ENCODE measurements at places on chromosomes 16 and 17.

DNA sequence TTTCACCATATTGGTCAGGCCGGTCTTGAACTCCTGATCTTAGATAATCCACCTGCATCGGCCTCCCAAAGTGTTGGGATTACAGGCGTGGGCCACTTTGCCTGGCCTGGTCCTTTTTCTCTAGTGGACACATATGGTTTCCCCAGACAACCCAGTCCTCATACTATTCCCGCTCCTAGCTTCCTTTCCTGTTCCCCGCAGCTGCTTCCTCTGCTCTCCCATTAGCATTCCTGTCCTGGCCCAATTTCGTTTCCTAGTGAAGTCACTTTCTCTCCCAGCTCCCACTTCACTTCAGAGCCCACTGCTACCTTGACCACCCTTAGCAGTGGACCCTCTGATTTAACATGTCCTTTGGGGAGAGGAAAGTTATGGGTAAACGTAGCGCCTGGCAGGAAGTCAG is 11.3 kb downstream of the KATNIP start:
- DNase-seq, result no peak

- no peak for DNase-seq
Observed at GRCh38 chr17:61398721-61399130, 917 bp upstream of the TBX2 start.

DNA sequence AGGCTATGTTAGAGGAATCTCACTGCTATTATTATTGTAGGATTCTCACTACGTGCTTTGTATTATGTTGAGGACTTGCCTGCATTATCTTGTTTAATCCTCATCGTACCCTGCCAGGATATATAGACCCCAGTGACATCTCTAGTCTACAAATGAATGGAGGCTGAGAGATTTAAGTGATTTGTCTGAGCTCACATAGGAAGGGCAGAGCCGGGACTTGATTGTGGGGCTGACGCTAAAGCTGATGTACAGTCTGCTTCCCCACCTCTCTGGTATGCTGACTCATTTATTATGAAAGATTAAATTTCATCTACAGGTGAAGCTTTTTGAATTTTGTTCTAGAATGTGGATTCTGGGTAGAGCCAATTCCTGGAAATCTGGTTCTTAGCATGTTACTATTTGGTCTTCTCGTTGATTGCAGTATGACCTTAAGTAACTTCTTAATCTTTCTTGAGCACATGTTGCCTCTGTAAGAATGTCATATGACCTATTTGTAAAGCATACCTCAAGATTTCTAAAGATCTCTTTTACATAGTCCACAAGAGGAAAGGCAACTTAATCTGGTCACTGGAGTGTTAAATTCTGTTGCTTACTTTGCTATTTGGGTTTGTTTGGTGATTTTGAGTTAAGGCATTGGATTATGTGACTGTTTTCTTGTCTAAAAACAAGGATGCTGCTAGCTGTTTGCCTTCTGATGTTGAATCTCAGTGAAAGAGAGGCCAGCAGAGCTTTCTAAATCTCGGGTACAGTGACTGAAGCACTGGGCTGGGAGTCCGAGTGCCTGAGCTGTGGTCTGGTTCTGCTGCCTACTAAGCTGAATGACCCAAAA is 12.4 kb downstream of the METTL9 start:
- DNase-seq, result peak; percentile 95

GRCh38 chr17:58823051-58823525 is 67.4 kb downstream of the PPM1E start:
- DNase-seq, result no peak

GRCh38 chr17:49525831-49526741 is 31.0 kb downstream of the NGFR start:
- DNase-seq, result no peak
